ENCODE measurements at places on chromosomes 5 and 9.

GRCh38 chr9:107024193-107024592 lies 161.2 kb downstream of the ZNF462 start:
- DNase-seq = no peak

GRCh38 chr9:131394464-131395156 lies 724 bp downstream of the PRRC2B start:
- no peak for DNase-seq

DNA sequence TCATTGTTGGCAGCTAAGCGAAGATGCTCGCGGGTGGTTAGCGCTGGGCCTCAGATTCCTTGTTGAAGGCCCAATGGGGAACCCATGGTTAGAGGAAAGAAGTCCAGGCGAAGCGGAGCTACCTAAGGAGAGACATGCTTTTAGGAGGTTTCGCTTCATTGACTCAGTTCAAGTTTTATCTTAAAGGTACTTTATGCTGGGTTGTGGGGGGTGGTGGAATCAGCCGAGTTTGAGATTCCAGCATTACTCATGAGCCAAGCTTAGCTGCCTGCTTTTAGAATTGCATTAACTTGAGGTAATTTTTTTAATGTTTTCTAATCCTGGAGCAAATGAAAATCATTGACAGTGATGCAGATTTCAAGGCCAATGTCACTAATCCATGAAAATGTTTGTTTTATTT lies 16.1 kb downstream of the MEGF10 start:
- DNase-seq = no peak

DNA sequence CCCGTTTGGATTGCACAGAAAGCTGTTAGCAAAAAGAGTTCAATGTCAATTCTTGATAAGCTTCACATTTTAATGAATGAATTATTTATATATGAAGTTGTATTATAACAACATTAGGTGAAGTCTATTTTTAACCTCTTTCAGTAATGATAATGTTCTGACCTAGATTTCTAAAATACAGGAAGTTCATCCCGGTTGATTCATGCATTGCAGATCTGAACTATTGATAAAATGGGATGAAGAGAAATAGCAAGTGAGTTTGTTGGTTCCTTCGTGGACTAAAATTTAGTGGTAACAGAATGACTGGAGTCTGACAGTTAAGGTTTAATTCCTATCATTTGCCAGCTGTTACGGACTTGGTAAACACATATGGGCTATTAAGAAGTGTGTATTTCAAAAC lies 180.5 kb downstream of the PCSK1 start:
- no peak for DNase-seq

Data from BJ (cell line).